Lower leg skin (tissue), 4 donors: ENCODE measurements at places on chromosomes 1 and 21.

DNA sequence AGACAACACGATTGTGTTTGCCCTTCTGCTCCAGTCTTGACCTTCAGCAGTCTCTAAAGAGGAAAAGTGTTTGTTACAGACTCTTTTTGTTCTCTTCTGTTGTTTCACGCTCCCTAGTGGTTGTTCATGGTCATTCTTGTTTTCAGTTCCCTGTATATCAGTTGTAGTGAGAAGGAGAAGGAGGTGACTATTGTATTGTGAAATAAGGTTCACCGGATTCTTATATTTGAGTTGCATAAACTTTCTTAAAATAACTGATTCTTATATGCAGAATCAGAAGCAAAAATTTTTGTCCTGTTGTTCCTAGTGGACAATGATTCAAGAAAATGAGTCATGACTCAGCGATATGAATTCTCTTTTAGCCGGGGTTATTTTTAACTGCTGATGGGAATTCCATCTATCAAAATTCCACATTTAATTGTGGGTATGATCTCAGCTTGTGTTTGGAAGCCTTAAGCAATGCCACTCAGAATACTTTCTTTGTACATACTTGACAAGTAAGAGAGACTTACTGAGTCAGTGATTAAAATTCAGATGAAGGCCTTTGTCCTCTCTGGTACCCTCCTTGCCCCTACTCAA is 152.2 kb downstream of the CLEC20A start:
- DNase-seq: no peak

GRCh38 chr1:198775606-198776005 is 136.8 kb downstream of the PTPRC start:
- DNase-seq: no peak

DNA sequence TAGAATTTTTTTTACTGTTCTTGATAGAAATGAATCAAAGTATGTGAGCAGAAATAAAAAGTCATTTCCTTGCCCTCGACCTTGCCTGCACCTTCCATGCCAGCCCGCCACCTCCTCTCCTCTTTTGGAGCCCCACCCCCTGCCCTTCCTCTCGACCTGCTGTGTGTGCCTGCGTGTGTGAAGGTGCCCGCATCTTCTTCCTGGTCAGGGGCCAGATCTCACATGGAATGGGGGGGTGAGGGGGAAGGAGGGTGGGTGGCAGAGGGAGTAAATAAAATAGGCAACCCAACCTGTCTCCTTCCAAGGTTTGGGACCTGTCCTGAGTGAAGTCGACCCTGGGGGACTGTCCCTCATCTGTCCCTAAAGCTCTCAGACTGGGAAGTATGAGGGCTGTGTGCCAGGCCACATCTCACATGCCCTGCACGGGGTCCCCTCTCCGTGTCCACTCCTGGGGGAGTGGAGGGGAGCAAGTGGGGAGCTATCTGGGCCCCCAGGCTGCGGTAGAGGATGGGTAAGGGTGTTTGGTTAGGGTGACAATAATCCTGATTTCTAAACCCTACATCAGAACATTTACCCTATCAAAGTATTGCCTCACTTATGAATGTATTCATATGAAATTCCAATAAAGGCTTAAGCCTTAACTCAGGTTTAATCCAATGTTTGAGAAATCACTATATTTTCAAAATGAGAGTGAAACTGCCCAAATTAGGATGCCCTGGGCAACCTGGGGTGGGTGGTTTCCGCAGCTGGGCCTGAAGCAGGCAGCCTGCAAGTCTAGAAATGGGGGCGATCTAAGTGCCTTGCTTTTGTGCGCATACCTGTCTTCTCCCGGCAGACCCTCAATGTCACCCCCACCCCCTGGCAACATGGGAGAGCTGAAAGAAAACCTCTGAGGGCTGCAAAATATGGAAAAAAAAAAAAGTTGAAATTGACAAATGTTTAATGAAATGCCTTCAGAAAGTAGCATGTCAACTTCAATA is 15.4 kb downstream of the AMPD2 start:
- peak; percentile 11 for DNase-seq

- no peak for DNase-seq
Observed at GRCh38 chr1:1677718-1678580, 14.6 kb downstream of the SLC35E2B start.

GRCh38 chr1:65170511-65171142 is 22.6 kb downstream of the AK4 start:
- peak; percentile 82 for DNase-seq

- DNase-seq: no peak
Observed at GRCh38 chr1:109722908-109723691, 11.0 kb downstream of the GSTM5 start.

- no peak for DNase-seq
Observed at GRCh38 chr1:206829875-206830274, 35.5 kb upstream of the IL20 start.
